ENCODE measurements at places on chromosomes 13 and 19.
A peak's percentile ranks its signal among the peaks of the same experiment; 100 is the strongest.

DNA sequence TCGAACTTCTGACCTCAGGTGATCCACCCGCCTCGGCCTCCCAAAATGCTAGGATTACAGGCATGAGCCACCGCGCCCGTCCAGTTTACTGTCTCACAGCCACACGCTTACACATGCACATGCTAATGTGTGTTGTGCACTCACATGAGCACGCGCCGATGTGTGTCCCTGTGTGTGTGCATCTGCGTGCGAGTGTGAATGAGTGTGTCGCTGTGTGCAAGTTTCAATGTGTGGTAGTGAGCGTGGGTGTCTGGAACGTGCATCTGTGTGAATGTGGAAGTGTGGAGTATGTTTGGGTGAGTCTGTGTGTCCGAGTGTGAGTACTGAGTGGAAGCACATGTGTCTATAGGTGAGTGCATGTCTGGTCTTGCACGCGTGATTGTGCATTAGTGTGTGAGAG lies 4.2 kb downstream of the MAST1 start:
- DNase-seq, result no peak

DNA sequence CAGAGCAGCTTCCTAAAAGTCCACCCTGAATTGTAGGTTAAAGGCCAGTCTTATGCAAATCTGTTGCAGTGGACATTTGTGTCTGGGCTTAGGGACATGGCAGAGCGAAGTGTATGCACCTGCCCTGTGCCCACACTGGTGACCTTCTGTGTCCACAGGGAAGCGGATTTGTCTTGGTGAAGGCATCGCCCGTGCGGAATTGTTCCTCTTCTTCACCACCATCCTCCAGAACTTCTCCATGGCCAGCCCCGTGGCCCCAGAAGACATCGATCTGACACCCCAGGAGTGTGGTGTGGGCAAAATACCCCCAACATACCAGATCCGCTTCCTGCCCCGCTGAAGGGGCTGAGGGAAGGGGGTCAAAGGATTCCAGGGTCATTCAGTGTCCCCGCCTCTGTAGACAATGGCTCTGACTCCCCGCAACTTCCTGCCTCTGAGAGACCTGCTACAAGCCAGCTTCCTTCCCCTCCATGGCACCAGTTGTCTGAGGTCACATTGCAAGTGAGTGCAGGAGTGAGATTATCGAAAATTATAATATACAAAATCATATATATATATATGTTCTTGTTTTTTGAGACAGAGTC lies 25.5 kb downstream of the CYP2B6 start:
- DNase-seq, result no peak

DNA sequence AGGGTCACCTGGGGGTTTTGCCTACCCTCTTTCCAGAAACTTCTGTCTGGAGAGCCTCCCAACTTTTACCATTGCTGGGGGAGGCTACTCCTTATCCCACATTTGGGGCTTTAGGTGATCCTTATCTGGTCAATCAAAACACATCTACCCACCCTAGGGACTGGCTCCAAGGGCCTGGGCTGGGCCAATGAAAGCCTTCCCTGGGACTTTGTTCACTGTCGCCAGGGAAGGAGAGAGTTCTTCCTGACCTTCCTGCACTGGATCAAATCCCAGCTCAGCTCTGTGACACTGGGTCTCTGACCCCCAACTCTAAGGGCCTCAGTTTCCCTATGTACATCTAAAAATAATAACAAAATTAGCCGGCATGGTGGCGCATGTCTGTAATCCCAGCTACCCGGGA lies 11.1 kb downstream of the DOCK6 start:
- DNase-seq, result no peak

DNA sequence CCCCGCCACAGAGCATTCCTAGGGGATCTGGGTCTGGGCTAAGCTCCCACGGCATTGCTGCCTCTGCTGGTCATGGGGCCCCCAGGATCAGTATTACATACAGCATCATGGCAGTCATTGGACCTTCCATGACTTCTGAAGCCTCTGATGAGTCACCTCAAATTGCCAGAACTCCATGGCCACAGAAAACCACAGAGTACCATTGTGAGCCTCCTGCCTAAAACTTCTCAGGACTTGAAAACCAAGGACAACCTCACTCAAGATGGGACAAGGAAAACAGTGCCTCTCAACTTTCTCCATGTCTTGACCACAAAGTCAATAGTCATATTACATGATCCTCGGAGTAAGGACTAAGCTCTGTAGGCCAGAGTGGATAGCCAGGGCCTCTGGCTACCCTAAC lies 306.0 kb downstream of the GPC5 start:
- no peak for DNase-seq

GRCh38 chr19:15368798-15369593 lies 10.6 kb downstream of the AKAP8 start:
- DNase-seq, result no peak

- DNase-seq, result no peak
Measured at GRCh38 chr13:44365008-44365407, 8.6 kb upstream of the SERP2 start.

DNA sequence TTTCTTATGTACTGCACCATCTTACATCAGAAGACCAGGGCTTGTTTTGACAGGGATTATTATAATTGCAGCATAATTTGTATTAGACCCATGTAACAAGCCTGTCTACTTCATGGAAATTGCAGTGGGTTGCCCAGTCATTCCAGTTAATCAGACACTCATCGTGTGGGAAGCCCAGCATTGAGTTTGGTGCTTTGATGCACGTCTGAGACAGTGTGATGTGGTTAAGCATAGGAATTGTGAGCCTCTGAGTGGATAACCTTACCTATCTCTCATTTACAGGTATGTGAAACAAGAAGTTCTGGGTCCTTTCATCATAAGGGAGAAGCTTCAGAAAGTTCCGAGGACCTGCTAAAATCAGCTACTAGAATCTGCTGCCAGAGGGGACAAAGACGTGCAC lies 12.8 kb downstream of the RGCC start:
- DNase-seq, result no peak

GRCh38 chr13:66958611-66959010 lies 271.5 kb downstream of the PCDH9 start:
- DNase-seq, result no peak

DNA sequence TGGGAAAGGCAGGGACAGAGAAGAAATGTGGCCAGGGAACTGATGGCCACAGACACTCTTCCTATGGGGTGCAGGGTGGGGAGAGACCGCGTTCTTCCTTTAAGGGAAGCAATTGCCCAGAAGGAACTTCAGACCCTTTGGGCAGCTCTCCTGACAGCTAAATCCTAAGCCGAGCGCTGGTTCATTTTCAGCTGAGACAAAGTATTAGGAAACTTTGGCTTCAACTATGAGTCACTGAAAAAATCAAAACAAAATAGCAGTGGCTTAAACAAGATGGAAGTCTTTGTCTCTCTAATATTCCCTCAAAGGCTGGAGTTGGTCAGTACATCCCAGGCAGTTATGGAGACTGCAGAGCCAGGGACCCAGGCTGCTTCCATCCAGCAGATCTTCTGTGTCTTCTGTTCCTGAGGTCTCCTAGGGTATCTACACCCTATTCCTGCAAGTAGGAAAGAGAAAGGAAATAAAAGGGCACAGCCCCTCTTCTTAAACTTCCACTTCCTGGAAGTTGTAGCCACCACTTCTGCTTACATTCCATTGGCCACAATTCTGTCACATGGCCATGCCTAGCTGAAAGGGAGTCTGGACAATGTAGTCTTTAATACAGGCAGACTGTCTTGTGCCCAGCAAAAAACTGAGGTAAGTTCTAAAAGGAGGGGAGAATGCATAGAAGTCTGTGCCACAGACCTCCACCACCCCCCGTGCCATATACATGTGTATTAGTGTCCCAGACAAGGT lies 163.5 kb downstream of the KATNAL1 start:
- no peak for DNase-seq

DNA sequence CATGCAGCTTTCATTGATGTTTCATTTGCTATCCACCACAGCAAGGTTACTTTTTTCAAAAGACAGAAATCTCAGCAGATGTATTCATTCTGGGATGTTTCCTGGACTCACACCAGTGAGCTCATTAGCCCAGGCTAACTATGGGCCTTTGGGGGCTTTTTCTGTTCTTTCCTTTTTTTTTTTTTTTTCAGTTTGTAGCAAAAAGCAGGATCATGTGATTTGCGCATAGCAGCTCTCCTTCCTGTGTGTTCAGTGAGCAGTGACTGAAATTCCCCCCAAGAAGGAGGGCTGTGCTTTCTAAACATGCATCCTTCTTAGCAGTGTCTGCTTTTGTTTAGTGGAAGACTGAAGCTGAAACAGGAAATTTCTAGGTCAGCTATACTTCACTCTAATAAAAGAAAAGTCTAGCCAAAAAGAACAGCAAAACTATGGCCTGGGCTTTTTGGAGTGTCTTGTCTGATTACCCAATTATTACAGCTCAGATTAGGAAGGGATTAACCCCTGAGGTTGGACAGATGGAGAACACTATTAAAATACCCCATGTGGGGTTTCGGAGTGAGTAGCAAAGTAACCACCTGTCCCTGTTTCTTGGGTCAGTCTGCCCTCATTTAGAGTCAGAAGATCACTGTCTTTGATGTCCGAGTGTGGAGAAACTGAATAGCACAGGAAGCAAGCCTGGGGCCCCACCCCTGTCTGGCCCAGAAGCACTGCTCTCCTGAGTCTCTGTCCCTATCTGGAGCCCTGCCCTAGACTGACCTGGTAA lies 8.9 kb upstream of the AMER2 start:
- DNase-seq, result no peak

GRCh38 chr19:48994035-48994386 lies 324 bp downstream of the RUVBL2 start:
- no peak for DNase-seq

DNA sequence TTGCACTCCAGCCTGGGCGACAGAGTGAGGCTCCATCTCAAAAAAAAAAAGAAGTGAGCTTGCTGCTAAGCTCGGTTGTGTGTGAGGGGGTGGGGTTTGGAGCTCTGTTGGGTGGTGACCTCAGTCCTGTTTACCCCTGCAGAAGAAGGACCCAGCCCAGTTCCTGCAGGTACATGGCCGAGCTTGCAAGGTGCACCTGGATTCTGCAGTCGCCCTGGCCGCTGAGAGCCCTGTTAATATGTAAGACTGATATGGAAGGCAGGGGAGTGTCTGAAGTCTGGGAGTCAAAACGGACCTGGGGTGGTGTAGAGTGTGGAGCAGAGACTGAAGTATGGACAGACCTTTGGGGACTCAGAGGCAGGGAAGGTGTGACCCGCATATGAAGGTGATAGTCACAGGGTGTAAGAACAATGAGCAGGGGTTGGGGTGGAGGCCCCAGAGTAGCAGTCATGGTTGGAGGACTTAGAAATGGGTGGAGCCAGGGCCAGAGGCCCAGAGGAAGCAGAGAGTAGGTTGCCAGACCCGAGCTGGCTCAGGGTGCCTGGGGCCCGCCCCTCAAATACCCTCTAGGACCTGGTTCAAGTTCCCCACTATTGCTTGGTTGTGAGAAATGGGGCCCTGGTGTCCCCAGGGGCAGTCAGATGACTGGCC lies 13.2 kb downstream of the CLASRP start:
- no peak for DNase-seq

DNA sequence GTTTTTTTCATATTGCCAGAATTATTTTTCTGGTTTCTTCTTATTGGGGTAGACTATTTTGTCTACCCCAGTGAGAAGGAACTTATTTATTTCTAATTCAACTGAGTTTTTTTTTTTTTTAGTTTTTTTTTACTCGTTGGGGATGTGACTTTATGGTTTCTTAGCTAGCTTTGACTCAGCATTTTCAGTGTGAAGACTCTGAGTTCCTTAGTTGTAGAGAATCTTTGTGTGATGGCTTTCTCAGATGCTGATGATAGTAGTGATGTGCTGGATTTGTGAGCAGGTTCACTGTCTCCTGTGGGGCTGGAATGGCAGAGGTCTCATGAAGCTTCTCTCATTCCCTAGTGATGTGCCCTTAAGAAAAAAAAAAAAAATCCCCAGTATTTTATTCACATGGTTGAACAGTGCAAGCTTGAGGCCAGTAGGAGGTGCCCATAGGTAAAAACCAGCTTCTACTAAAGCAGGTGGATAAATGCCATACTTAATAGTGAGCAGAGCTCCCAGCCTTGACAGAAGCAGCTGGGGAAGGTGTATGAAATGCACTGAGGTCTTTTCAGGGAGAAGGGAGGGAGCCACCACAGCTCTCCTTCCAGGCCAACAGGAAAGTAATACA lies 106.2 kb upstream of the KLF5 start:
- DNase-seq, result no peak

DNA sequence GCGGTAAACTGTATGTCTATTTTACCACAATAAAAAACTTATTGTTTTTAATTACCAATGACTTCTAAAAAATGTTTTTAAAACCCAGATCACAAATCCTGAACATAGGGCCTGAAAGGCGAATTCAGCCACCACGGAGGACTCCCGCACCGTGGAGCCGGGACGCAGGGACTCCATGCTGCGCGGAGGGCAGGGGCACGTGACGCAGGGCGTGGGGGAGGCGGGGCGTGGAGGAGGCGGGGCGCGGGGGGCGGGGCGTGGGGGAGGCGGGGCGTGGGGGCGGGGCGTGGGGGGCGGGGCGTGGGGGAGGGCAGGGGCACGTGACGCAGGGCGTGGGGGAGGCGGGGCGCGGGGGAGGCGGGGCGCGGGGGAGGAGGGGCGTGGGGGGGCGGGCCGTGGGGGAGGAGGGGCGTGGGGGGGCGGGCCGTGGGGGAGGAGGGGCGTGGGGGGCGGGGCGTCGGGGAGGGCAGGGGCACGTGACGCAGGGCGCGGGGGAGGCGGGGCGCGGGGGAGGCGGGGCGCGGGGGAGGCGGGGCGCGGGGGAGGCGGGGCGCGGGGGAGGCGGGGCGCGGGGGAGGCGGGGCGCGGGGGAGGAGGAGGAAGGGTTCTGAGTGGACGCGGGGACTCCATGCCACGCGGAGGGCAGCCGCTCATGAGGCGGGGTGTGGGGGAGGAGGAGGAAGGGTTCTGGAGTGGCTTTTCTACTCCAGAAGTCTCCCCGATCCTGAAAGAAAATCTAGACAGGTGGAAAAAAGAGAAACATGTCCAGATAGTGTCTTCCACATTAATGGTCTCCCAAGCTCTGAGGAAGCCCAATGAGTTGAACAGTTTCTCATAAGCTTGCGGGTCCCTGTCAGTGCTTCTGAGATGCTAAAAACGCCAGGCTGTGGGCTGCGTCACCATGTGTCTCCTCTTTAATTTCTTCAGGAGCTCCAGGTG lies 4.4 kb upstream of the PROZ start:
- peak; percentile 22 for DNase-seq

DNA sequence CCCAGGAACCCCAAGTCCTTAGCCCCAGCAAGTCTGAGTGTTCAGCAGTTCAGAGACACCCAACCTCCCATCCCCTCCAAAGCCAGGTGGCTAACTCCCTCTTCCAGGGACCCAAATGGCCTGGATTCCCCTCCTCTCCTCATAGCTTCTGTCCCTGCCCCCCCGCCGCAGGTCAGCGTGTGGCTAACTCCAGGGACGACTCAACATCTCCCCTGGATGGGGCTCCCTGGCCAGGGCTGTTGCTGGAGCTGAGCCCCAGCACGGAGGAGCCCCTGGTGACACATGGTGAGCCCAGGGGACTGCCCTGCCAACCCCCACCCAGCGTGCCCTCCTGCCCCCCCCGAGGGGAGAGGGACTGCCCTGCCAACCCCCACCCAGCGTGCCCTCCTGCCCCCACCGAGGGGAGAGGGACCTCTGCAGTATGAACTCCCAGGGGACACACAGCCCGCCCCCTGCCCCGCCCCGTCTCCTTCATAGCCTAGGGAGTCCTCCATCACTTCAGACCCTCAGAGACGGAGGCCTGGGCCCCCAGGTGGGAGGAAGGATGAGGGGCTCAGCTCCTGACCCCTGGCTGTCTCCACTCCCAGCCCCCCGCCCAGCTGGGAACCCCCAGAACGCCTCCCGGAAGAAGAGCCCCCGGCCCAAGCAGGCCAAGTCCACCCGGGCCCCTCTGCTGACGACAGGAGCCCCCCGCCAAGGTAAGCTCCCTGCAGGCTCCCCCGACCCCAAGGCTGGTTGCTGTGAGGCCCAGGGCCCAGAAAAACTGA lies 1.7 kb downstream of the SSC5D start:
- no peak for DNase-seq

GRCh38 chr19:35254341-35255297 lies 5.8 kb downstream of the LSR start:
- DNase-seq, result no peak

Measured in AG09319 (cell line).